DMS 273 treated with DMSO at 0.1 percent for 48 hours (cell line): ENCODE measurements at places on chromosomes 12 and 14.

GRCh38 chr12:23376238-23376637 is 573.2 kb downstream of the SOX5 start:
- no peak for DNase-seq

DNA sequence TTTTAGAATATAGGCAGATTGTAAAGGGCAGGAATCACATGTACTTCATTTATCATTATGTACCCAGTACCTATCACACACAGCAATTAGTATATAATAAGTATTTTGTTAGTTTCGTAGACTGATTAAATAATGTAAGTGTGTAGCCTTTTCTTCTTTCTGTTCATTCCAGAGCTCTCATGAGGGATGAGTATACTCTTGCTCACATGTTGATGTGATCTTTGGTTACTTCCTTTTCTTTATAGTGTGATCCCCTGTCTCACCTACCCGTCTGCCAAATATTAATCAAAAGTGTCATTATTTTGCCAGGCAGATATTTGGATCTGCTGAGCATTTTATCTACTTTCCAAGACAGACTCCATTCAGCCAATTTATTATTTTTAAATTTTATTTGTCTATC is 156.1 kb downstream of the PCNX1 start:
- DNase-seq: no peak

- peak; percentile 53 for DNase-seq
These were observed 82.2 kb downstream of the PLEKHG7 start for GRCh38 chr12:92784797-92785562.

- DNase-seq: no peak
These were observed 22.3 kb downstream of the OTOGL start for GRCh38 chr12:80121661-80122060.

GRCh38 chr12:38555620-38556591 is 239.3 kb downstream of the ALG10B start:
- DNase-seq: no peak

GRCh38 chr12:45232756-45233372 is 17.0 kb downstream of the ANO6 start:
- no peak for DNase-seq

GRCh38 chr12:21940549-21941505 is at the start of gene ABCC9:
Gene ABCC9, minus strand, starts transcription at chr12:21941426. Its CDS starts 4,752 bp downstream, at chr12:21936674.
- no peak for DNase-seq

DNA sequence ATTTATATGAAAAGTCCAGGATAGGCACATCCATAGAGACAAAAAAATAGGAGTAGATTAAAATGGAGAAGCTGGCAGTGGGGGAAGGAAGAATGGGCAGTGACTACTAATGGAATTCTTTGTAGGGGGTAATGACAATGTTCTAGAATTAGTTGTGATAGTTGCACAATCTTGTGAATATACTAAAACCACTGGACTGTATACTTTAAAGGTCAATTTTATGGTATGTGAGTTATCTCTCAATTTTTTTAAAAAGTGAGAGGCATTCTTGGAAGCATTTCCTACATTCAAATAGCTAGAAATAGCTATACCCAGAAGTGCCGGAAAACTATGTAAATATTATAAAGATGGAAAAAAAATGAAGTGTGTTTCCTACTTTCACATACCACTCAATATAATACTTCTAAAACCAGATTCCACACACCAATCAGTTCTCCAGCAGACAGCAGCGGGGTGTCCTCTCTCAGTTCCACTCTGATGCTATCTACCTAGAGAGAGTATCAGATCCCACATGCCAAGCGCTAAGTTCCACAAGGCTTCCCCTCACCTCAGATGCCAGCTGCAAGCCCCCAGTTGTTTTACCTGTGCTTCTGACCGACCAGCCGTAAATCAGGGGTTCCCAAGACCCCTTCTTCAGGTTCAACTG is 41.7 kb upstream of the NID2 start:
- DNase-seq: no peak

DNA sequence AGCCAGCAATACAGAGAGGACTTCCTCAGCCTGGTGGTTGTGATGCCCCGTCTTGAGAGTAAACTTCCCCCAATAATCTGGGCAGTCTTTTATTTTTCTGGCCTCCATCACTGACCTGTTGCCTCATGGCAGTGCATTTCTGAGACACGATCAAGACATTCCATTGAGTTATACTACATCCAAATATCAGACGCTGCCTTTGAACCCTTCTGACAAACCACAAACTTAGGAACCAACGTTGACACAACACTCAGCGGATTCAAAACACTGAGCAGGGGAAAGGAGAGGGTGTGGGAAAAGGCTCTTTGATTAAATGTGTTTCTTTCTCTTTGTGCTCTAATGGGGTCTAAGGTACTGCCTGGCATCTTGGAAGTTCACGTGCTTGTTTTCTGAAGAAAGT is 100.7 kb upstream of the TBX5 start:
- no peak for DNase-seq

GRCh38 chr12:14948672-14949071 is 10.3 kb upstream of the ERP27 start:
- DNase-seq: peak; percentile 63

DNA sequence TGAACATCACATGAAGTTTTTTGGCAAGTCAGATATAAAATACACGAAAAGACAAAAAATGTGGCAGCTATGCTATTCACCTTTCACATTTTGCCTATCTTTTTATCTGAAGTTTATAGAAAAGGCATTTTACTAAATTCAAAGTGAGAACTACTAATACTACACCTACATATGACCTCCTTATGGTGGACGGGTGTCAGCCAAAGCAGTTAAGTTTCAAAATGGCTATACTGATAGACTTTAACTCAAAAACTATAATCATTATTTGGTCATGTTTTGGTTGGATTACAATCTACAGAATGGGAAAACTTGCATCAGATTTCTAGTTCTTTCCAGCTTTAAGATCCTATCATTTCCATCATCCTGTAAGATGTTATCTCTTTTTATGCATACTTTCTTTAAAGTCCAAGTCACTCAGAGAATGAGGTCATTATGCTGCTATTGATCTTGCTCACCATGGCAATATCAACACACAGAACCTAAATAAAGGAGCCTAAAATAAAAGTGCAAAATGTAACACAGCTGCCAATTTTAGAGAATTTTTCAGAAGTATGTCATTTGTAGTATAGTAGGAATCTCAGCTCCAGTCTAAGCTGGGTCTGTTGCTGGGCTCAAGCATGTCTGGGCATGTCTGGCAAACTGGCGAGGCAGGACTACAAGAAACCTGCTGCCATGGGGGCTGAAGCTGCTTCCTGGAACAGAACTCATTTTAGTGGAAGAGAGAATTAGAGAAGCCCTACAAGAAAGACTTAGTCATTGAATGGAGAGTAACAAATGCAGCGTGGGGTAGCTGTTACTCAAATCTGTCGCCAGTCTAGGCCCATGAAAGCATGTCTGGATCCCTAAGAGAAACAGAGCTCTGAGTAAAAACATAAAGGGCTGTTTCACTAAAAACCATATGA is 7.6 kb upstream of the AEBP2 start:
- DNase-seq: no peak
